ENCODE measurements at places on chromosomes 4 and X.
A peak's percentile ranks its signal among the peaks of the same experiment; 100 is the strongest.

DNA sequence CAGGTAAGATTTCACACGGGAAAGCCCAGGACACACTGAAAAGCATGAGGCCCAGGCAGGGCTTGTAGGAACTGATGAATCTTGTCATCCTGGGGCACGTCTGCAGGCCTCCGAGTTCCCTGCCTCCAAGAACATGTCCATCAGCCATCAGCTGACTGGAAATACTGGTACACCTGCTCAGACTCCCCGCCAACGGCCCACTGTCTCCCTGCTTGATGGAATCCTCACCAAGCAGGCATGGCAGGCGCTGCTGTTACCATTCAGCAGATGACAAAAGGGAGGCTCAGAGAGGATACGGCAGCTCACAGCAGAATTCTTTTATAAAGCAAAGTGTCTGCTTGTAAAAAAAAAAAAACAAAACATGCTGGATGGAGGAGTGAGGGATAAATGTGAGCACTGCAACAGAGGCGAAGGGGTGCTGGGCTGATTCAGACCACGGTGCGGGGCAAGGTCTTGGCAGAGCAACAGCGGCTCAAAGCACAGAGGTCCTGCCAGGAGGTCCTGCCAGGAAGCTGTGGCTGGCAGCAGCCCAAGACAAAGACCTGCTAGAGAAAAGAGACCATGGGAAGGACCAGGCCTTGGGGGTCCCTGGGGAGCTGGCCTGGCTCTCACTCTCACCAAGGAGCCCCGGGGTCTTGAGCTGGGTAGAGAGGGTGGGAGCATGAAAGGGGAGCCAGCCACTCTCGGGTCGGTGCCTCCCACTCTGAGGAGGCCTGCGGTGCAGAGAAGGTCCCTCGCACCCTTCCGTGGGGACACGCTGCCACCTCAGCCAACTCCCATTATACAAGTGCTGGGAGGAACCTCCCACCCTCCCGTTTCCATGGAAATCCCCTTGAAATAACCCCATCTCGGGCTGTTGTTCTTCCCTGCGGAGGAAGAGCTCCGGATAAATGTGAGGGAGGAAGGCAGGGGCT, 25.6 kb downstream of the PPP2R2C start:
- DNase-seq: no peak

DNA sequence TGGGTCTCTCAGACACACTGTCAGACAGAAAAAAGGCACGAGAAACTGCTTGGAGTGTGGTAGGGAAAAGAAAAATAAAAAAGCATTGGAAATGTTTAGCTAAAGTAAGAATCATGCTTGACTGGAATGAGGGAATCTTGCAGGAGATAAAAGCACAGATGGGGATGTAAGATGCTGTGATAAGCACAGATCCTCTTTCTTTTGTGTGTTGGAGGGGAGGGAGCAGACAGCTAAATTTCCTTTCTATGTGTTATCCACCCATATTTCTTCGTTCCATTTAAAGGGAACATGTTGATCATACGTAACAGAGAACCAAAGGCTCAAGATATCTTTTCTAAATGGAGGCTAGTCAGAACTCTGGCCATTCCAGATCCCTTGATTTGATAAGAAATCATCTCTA, 614.0 kb upstream of the LCORL start:
- DNase-seq: no peak

GRCh38 chr4:114694770-114695169, 96.2 kb downstream of the UGT8 start:
- DNase-seq: no peak

DNA sequence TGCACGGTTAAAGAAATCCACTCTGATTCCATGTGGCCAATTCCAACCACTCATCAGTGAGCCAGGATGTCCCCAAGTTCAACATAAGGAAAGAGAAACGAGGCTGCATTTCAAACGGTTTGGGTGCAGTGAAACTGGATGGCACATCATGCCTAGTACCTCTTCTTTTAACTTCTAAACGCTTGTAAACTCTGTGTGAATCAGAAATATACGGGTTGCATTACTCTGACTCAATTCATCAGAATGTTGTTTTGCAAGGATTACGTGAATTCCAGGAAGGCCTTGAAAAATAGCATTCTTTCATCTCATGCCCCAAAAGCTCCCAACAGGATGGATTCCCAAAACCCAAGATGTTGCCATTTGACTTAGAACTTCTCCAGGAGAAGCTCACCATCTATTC, 270.4 kb downstream of the LDB2 start:
- no peak for DNase-seq

GRCh38 chr4:150391052-150391451, 190.9 kb upstream of the MAB21L2 start:
- DNase-seq: no peak

GRCh38 chrX:8971116-8971515, 62.8 kb downstream of the FAM9B start:
- DNase-seq: peak; percentile 1

GRCh38 chrX:18945483-18945882, 38.4 kb downstream of the PHKA2 start:
- DNase-seq: no peak

DNA sequence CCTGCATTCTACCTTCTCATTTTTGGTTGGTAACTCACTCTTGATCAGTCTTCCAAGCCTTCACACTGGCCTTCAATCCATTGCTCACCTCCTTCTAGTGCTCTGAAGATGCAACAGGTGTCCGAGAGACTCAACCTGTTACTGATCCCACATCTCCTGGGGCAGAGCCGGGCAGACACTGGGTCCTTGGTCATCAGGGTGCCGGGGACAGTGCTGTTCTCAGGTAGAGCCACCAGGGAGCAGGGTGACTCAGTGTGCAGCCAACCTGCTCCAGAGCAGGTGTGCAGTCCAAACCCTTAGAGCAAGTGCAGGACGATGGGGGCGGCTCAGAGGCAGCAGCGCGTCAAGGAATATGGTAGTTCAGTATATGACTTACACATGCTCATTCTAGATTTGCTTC, 188.4 kb downstream of the DHX15 start:
- no peak for DNase-seq

- no peak for DNase-seq
Measured at GRCh38 chrX:10055430-10055829, 88.3 kb downstream of the CLDN34 start.

DNA sequence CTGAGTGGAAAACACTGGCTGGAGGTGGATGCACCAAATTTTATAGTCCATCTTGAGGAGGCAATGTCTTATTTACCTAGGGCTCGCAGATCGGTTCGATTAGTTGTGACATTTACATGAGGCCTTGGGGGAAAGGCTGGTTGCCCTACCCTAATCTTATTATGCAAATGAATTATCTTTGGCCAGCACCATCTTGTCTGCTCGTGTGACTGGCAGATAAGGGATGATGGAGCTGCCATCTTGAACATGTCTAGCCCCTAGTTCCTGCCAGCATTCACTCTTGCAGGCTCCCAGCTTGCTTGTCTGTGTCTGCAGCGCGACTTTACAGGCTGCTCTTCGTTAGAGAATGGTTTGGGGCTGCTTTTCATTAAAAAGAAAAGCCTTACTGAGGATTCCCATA, 61.9 kb downstream of the SEC24B start:
- DNase-seq: no peak

DNA sequence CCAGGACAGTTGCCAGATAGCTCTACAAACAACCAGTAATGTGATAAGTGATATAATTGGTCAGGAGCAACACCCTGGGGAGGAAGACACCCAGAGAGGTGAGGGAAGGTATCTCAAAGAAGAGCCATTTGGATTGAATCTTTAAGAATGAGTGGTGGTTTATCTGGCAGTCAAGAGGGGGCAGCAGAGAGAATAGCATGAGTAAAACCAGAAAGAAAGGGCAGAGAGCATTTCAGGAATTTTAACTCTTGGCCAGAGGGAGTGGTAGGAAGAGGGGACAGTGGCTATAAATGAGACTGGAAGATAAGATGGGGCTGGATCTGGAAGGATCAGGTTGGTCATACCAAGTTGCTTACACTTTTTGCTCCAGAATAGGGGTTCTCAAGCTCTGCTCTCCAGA, 5.9 kb upstream of the SEPTIN6 start:
- DNase-seq: peak; percentile 18

- peak; percentile 1 for DNase-seq
Measured at GRCh38 chr4:141860974-141861373, 224.6 kb downstream of the IL15 start.

DNA sequence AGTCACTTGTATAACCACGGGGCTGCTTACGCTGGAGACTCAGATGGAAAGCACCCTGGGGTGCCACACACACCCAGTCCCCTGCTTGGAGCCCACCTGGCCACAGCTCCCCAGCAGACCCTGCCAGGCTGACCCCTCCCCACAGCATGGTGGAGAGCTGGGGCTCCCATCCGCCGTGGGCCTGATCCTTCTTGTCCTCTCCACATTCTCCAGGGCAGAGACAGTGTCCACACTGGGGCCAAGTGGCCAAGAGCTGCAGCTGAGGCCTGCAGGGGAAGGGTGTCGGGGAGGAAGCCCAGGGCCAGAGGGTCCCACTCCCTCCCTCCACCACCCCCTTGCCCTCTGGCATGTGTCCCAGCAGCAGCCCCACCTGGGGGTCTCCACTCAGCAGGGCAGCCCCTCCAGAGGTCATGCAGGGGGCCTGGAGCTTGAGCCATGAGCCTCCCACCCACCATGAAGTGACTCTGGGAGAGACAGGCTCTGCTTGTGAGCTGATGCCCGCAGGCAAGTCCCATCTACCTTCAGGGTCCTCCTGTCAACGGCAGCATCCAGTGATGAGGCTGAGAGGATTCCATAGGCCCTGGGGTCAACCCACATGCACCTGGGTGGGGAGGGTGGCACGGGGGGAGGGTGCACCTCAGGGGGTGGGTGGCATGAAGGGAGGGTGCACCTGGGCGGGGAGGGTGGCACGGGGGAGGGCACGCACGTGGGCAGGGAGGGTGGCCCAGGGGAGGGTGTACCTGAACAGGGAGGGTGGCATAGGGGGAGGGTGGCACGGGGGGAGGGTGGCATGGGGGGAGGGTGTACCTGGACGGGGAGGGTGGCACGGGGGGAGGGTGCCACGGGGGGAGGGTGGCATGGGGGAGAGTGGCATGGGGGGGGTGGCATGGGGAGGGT, 56.4 kb downstream of the FAM53A start:
- DNase-seq: no peak

DNA sequence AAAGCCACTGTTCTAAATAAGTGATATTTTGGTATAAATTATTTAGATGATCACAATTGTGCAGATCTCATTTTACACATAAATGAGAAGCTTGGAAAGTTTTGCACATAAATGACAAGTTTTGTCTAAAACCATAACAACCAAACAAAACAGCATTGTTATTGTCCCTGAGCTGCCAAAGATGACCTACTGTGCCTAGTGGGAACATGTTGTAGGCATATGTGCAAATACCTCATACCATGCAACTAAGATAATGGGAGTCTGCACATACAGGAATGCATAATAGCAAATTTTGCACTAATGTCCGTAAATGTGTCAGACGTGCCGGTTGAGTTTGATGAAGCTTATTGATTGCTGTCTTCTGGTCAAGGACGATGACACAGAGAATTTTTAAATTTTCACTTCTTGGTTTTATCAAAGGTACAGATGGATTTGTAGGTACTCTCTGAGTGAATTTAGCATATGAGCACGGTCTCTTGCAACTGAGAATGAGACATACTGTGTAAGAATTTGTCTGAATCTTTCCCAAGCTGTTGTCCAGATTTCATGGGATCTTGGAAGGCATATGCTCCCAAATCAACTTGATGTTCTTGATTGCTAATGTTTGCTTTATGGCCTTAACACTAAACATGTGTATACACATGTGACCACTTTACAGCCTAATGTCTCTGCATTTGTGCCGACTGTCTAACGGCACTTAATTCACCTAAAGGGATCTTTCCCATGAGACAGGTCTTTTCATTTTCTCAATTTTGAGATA, 1133.5 kb downstream of the FAT4 start:
- no peak for DNase-seq

- no peak for DNase-seq
Measured at GRCh38 chrX:8981723-8982122, 52.2 kb downstream of the FAM9B start.

- DNase-seq: no peak
Measured at GRCh38 chrX:2484256-2484655, 16.5 kb downstream of the DHRSX start.

- DNase-seq: no peak
Measured at GRCh38 chrX:100659431-100660137, 15.6 kb downstream of the SRPX2 start.

DNA sequence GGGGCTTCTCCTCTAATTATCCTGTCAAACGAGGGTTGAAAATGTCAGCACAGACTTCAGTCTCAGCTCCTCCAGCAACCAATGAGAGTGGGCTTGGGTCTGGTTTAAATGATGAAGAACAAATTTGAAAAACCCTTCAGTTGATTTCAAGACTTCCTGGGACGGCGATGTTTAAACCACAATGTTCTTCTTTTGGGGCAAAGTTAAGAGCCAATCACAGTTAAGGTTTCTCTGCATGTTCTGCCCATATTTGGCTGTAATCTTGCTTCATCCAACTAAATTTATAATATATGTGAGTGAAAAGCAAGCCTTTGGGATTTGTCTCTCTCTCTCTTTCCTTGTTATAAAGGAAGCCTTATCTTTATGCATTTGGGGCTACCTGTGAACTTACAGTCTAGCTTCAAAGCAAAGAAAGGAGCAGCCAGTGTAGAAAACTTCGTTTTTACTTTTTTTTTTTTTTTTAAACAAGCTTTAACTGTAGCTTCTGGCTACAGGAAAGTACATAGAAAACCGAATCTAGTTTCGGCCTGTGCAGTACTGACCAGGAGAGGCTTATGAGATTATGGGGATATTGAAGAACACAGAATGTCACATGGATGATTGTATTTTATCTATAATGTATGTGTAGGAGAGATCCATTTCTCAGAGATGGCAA, 46.8 kb upstream of the FAM9C start:
- no peak for DNase-seq

- DNase-seq: no peak
Measured at GRCh38 chr4:1539859-1540600, 133.8 kb upstream of the NKX1-1 start.

GRCh38 chr4:26152056-26152455, 168.8 kb upstream of the RBPJ start:
- no peak for DNase-seq

DNA sequence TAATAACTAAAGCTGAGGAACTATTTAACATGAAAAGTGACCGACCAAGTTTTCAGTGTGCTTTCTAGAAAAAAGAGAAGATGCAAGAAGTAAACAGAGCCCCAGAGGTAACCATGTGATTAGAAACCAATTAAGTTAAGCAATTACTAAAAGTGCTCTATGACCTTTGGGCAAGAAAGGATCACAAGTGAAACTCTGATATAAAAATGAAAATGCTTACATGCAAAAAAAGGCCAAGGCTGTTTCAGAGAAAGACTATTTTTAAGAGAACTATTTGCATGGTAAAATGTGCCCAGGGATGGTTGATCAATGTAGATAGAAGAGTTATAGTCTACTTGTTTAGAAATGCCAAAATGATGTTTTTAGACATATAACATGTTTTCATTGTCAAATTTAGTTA, 22.0 kb downstream of the KLHL15 start:
- DNase-seq: no peak

- peak; percentile 19 for DNase-seq
Measured at GRCh38 chr4:37970702-37971101, 10.5 kb downstream of the PTTG2 start.

DNA sequence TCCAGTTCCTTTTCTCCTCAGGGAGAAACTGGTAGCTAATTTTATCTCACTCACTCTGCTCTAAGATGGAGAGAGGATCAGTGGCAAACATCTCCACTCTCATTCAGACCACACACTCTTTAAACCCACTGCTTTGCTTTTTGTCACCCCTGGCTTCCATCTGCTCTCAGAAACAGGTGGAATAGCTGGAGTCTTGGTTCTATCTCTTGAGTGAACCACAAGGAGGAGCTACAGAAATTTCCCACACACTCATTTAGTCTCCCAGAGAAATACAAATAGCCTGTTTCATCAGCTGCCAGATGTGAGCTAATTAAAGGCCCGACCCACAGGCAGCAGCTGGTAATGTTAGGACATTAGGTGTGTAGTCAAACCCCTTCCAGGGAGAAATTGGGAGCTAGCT, 96.6 kb downstream of the STPG2 start:
- DNase-seq: no peak
